ENCODE measurements at places on chromosomes 4 and X. TPM values are rescaled to one million over a fixed set of nuclear protein-coding genes. Genes with fewer than 3 reads are reported as not detected.

ZBED1 gene
- total RNA-seq: 41.9 TPM

TBC1D8B gene
- 1.3 TPM for total RNA-seq

SRPX2 gene
- 0.31 TPM for total RNA-seq

AFF2 gene
- total RNA-seq: 124 TPM

REPS2 gene
- 24.4 TPM for total RNA-seq

CPLX1 gene
- total RNA-seq: 2.5 TPM

TMPRSS11D gene
- total RNA-seq: not detected

CD38 gene
- 9.1 TPM for total RNA-seq

PPP4R3C gene
- total RNA-seq: not detected

DKK2 gene
- total RNA-seq: 1.3 TPM

SHROOM2 gene
- 21.9 TPM for total RNA-seq

KCNIP4 gene
- 12.5 TPM for total RNA-seq

CCDC110 gene
- total RNA-seq: 0.94 TPM

RBPJ gene
- total RNA-seq: 128 TPM
